ENCODE measurements at places on chromosomes 5 and 9.

DNA sequence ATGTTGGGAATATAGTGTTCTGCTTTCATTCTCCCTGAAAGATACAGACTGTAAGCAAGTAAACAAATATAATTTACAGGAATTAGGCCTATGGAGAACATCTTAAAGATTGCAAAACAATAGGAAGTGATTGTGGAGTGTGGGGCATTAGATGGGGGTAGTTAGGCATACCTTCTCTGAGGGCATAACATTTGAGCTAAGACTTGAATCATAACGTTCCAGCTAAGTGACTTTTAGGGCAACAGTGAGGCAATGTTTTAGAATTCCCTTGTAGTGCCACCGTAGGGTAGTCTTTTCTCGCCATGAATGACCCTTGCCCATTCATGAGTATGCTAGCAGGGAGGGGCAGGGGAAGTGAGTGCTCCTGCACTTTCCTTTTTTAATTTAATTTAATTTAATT lies 173.3 kb downstream of the SPATA31D1 start:
- no peak for DNase-seq

GRCh38 chr5:166961913-166962312 lies 1329.5 kb upstream of the WWC1 start:
- DNase-seq = no peak

- no peak for DNase-seq
Observed at GRCh38 chr5:174532455-174533453, 191.6 kb upstream of the MSX2 start.

DNA sequence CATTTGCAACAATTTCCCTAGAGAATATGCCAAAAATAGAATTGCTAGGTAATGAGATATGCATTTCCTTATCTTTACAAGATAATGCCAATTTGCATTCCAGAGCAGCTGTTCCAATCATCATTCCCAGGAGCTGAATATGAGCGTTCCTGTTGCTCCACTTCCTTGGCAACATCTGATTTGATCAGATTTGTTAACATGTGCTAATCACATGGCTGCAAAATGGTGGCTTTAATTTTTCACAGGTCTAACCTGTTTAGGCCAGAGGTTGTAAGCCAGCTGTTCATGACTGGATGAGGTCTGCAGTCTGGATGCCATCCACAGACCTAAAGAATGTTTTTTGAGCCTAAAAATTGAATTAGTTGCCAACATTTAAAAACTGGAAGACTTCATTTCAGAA lies 220.7 kb upstream of the IL12B start:
- no peak for DNase-seq

GRCh38 chr9:5665059-5665458 lies 36.2 kb downstream of the RIC1 start:
- DNase-seq = no peak

GRCh38 chr9:116149844-116150243 lies 3.7 kb upstream of the PAPPA start:
- DNase-seq = no peak

DNA sequence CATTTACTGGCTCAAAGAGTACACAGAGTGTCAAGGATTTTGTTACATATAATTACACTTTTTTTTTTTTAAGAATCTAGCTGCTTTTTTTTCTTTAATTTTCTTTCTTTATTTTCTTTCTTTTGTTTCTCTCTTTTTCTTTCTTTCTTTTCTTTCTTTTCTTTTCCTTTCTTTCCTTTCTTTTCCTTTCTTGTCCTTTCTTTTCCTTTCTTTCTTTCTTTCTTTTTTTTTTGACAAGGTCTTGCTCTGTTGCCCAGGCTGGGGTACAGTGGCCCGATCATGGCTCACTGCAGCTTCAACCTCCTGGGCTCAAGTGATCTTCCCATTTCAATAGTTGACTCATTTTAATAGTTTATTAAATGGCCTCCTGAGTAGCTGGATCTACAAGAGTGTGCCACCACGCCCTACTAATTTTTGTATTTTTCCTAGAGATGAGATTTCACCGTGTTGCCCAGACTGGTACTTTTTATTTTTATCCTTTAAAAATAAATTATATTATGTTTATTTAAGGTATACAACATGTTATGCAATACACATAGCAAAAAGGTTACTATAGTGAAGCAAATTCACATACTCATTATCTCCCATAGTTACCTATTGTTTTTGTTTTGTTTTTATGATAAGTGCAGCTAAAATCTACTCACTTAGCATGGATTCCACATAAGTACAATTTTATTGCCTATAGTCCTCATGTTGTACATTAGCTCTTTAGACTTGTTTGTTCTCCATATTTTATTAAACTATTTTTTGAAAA lies 381.5 kb upstream of the KLF4 start:
- no peak for DNase-seq

GRCh38 chr9:131031005-131031641 lies 22.1 kb downstream of the LAMC3 start:
- no peak for DNase-seq

DNA sequence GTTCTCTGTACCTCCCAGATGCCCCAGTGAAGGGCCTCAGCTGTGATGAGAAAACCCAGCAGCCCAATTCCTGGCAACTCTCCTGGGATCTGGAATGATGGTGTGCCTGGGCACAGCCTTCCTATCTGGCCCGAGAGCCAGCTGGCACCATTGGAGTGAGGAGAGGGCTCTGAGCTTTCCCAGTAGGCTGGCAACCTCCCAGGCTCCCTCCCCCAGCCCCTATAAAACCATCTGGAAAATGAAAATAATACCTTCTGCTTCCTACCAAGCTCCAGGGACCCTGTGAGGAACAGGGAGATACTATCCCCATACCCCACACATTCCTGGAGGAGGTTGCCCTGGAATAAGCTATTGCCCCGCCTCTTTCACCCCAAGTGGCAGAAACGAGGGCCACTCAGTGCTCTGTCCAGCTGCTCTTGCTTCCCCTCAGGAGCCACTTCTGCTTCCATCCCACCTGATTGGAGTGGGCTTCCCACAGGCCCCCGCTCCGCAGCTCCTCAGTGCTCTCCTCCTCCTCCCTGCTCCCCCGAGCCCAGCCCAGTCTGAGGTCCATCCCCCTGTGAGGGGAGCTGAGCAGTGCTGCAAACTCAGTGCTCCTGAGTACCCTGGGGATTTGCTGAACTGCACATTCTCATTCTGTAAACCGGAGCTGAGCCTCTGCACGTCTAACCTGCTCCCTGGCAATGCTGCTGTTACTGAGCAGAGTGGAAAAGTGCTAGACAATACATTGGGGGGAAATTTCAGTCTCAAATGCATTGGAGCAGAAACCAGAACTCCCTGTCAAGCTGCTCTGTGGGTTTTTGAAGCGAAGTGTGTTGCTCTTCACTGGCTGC lies 74.7 kb downstream of the THBS4 start:
- no peak for DNase-seq

GRCh38 chr5:179141867-179142266 lies 81.7 kb downstream of the ZNF354C start:
- DNase-seq = no peak

DNA sequence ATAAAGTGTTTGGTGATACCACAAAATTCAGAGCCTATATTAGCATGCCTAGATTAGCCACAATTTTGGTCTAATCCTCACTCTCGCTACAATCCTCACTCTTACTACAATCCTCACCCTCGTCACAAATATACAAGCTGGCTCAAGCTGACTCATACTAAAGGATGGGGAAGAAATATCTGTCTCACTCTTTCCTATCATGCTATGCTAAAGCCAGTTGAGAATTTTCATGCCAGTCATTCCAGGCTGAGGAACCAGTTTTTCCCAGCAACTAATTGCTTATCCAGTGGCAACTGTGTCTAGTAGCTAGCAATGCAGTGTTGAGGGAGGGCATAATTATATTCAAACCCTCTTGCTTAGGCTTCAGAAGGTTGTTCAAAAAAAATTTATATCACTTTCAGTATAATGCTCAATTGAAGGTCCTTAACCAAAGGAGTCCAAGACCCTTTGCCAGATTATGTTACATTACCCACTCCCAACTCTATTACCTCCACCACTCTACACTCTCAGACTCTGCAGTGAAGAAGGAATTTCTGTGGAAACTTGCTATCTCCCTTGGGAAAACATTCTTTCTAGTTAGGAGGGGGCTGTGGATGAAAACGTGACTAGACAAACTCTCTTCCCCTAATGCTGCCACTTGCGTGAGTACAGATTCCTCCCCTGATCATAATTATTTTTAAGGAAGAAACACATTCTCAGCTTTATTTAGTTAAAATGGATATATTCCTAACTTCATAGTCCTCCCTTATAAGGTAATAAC lies 810.3 kb upstream of the ACO1 start:
- no peak for DNase-seq

DNA sequence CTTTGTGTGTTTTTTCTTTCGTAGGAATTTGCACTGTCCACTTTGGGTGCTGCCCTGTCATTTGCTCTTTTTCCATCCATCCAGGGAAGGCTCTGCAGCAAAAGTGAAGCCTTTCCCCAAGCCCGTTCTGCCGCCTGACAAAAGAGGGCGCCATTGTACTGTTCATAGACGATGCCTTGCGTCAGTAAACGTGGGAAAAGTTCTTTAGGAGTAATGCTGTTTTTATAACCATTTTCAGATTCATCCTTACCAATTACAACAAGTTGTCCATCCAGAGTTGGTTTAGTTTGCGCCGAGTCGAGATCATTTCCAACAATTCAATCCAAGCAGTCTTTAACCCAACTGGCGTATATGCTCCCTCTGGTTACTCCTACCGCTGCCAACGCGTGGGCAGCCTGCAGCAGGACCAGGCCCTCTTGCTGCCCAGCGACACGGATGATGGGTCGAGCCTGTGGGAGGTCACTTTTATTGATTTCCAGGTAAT lies 34.3 kb upstream of the RPS23 start:
- DNase-seq = no peak

DNA sequence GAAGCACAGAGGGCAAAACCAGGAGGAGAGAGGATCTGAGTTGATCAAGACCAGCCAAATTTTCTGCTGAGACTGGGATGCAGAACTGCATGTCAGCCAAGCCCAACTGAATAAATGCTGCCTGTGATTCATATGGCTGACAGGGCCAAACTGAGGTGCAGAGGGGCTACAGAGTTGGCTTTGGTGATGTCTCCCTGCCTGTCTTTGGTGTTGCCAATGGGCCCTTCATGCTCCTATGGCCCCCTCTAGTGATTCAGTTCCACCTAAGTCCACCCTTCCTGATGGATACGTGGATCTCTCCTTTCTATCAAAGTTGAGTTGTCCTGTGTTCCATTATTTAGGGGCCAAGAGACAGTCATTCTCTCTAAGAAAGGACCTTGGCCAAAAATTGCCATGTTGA lies 163.6 kb upstream of the TLE4 start:
- no peak for DNase-seq

GRCh38 chr5:5182508-5183188 lies 42.5 kb downstream of the ADAMTS16 start:
- DNase-seq = no peak

DNA sequence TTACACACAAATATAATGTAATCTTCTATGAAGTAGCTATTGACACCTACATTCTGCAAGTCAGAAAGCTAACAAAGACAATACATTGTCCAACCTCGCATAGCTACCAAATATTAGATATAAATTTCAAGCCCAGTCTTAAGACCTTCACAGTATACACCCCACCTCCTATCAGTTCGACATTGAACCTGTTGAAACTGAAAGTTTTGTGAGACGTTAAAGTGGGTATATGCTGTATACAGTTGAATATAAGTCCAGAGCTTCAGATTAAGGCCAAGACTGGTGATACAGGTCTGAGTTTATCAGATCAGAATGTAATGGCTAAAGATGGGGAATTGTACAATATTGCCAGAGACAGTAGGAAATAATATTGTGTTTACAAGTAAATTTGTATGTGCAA lies 489.3 kb upstream of the RORB start:
- DNase-seq = no peak

GRCh38 chr5:38835887-38836286 lies 9.9 kb upstream of the OSMR start:
- no peak for DNase-seq

- DNase-seq = no peak
Observed at GRCh38 chr5:172417983-172418630, 36.2 kb downstream of the SH3PXD2B start.

- DNase-seq = no peak
Observed at GRCh38 chr5:68277431-68277830, 61.9 kb downstream of the PIK3R1 start.

- DNase-seq = no peak
Observed at GRCh38 chr9:1154739-1155138, 104.6 kb downstream of the DMRT2 start.

DNA sequence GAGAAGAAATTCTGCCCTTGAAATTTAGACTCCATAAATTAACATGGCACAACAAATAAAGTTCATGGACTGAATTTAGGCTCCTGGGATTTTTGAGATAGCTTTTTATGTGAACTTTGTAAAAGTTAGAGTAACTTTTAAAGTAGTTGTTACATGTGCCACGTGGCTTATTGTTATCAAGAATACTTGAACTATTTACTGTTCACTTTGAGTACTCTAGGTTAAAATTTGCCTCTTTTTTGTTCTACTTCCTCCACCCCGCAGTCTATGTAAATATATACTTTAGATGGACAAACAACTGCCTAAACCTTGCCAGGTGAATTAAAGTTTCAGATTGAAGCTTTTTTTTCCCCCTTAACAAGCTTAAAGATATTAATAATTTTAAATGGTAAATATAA lies 457.9 kb downstream of the RAB3C start:
- no peak for DNase-seq

DNA sequence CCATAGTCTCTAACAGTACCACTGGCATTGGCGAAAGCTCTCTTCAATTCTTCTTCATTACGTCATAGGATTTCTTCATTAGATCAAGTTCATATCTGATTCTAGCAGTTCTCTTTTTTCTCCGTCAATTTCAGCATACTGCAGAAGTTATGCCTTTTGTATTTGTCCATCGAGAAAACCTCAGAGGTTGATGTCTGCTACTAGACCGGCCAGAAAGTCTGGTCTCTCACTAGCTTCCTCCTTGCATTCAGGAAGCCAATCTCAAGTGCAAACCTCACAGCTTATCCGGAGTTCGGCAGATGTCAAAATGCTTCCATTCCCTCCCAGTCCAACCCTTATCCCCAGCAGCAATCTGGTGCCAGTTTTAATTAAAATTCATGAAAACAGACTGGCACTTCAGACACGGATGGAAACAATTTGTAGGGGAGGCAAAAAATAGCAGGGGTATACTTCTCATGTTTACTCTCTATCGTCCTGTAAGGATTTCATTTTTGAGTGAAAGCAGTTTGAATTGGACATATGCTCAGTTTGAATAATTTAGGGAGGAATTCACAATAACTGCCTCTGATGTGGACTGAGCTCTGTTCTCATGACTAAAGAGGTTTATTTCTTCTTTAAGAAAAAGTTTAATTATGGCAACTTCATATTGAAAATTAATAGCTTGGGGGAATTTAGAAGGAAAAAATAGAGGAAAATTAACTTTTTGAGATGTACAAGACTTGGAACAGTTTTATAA lies 56.4 kb upstream of the TMC1 start:
- no peak for DNase-seq

- DNase-seq = no peak
Observed at GRCh38 chr9:120978987-120979386, 52.4 kb upstream of the TRAF1 start.

- no peak for DNase-seq
Observed at GRCh38 chr9:27308691-27309390, 11.9 kb upstream of the EQTN start.

GRCh38 chr5:25286319-25286718 lies 641.5 kb upstream of the CDH10 start:
- no peak for DNase-seq

Data from T-helper 9 cell (primary cell).